ENCODE measurements at places on chromosomes 1 and 21. TPM values are rescaled to one million over a fixed set of nuclear protein-coding genes. Genes with fewer than 3 reads are reported as not detected.

The MMEL1 gene
- 0.32 TPM for total RNA-seq

The RSPO1 gene
- total RNA-seq, result 0.08 TPM

The FALEC gene
- not detected for total RNA-seq

The GSTM3 gene
- total RNA-seq, result 104 TPM

The AIM2 gene
- 0.13 TPM for total RNA-seq

The GJA9 gene
- total RNA-seq, result not detected

The RGS1 gene
- not detected for total RNA-seq

The KIF17 gene
- 0.39 TPM for total RNA-seq

The CLEC20A gene
- not detected for total RNA-seq

The LRRIQ3 gene
- total RNA-seq, result 0.91 TPM

The SPATA21 gene
- total RNA-seq, result not detected

The SCAF4 gene
- 13.3 TPM for total RNA-seq

All from epithelial cell of alveolus of lung (primary cell).